Activated T-cell treated with anti-CD3 and anti-CD28 coated beads, Interleukin-2, amount 50 U/mL, for 48 hours (primary cell): ENCODE measurements at places on chromosomes 11 and 22.

GRCh38 chr11:26623076-26623659 is 51.1 kb upstream of the MUC15 start:
- no peak for DNase-seq

GRCh38 chr11:111360150-111361043 is 18.7 kb downstream of the POU2AF1 start:
- no peak for DNase-seq

DNA sequence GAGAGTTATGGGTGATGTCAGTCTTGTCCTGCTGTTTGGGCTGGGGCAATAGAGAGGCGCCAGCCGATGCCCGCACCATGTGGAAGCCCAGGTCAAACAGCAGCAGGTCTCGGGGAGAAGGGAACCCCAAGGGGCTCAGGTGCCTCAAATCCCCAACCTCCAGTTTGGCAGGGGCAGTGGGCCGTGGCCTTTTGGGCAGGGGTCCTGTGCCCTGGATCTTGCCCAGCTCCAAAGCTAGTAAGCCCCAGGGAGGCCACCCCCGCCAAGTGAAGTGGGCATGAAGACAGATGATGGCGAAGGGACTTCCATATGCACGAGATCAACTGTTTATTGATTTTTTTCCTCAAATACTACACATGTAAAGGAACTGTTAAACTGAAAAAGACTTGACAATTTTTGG is 12.4 kb upstream of the ARFGAP3 start:
- DNase-seq: no peak

- peak; percentile 71 for DNase-seq
Observed at GRCh38 chr11:2991452-2992233, 486 bp downstream of the NAP1L4 start.

DNA sequence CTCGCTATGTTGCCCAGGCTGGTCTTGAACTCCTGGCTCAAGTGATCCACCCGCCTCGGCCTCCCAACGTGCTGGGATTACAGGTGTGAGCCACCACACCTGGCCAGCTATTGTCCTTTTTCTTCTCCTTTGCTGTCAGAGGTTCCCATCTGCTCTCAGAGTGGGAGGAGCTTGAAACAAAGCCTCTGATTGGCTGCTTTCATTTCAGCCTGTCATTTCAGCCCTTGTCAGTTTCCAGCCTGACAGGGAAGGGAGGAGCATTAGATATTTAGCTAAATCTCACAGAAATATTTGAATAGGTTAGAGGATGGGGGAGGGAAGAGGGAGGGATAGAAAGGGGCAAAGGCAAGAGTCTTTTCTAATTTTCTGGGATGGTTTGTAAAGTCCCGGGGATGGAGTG is 8.7 kb downstream of the SLC22A6 start:
- DNase-seq: no peak

- no peak for DNase-seq
Observed at GRCh38 chr11:86575208-86575855, 97.1 kb downstream of the ME3 start.

- no peak for DNase-seq
Observed at GRCh38 chr11:120207512-120207911, 3.3 kb upstream of the OAF start.

GRCh38 chr22:22465782-22466181 is 42.8 kb downstream of the ZNF280B start:
- no peak for DNase-seq

- no peak for DNase-seq
Observed at GRCh38 chr11:12950670-12951069, 58.4 kb upstream of the RASSF10 start.

- DNase-seq: peak; percentile 23
Observed at GRCh38 chr11:69444381-69445130, 36.9 kb upstream of the LINC01488 start.

- DNase-seq: no peak
Observed at GRCh38 chr11:96162816-96163499, 180.0 kb downstream of the MAML2 start.

GRCh38 chr11:61541598-61541997 is 33.0 kb downstream of the LRRC10B start:
- DNase-seq: no peak

- peak; percentile 80 for DNase-seq
Observed at GRCh38 chr11:118435290-118435892, 901 bp upstream of the KMT2A start.

GRCh38 chr11:69721106-69721505 is 17.3 kb upstream of the FGF19 start:
- no peak for DNase-seq

- DNase-seq: no peak
Observed at GRCh38 chr11:45085646-45086501, 60.6 kb upstream of the PRDM11 start.

- no peak for DNase-seq
Observed at GRCh38 chr11:67644472-67645418, 5.2 kb upstream of the TBX10 start.

DNA sequence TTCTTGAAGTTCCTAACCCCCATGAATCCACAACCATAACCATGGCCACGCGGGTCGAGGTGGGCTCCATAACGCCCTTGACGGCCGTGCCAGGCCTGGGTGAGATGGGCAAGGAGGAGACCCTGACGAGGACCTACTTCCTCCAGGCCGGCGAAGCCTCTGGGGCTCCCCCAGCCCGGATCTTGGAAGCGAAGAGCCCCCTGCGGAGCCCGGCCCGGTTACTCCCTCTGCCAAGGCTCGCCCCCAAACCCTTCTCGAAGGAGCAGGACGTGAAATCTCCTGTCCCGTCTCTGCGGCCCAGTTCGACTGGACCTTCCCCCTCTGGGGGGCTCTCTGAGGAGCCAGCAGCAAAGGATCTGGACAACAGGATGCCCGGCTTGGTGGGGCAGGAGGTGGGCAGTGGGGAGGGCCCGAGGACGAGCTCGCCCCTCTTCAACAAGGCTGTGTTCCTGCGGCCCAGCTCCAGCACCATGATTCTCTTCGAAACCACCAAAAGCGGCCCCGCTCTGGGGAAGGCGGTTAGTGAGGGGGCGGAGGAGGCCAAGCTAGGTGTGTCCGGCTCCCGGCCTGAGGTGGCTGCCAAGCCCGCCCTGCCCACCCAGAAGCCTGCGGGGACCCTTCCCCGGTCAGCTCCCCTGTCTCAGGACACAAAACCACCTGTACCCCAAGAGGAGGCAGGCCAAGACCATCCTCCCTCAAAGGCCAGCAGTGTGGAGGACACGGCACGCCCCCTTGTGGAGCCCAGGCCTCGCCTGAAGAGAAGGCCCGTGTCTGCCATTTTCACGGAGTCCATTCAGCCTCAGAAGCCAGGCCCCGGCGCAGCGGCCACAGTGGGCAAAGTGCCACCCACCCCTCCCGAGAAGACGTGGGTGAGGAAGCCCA is 75.7 kb downstream of the KIAA1671 start:
- peak; percentile 41 for DNase-seq

- DNase-seq: no peak
Observed at GRCh38 chr11:130121445-130121978, 38.1 kb upstream of the ST14 start.

GRCh38 chr22:27475548-27475897 is 326.0 kb downstream of the MN1 start:
- no peak for DNase-seq

DNA sequence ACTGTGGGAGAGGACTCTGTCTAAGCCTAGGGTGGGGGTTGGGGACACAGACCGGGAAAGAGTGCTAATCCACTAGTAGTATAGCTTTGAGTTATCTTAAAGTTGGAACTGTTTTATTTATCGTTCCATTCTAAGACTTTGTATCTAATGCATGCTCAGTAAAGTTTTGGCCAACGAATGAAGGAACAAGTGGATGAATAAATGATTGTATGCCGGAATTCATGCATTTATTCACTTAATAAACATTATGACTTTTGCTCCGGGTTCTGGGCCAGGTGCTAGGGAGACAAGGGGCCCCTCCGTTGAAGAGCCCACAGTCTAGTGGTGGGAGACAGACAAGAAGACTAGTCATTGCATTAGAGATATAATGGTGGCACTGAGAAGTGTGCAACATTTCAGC is 645 bp downstream of the RNF121 start:
- DNase-seq: no peak

- DNase-seq: peak; percentile 10
Observed at GRCh38 chr11:2523821-2524391, 79.1 kb downstream of the KCNQ1 start.

GRCh38 chr22:17878186-17878694 is 104.0 kb upstream of the BID start:
- no peak for DNase-seq

GRCh38 chr22:22021162-22021750 is 38.7 kb upstream of the TOP3B start:
- no peak for DNase-seq

DNA sequence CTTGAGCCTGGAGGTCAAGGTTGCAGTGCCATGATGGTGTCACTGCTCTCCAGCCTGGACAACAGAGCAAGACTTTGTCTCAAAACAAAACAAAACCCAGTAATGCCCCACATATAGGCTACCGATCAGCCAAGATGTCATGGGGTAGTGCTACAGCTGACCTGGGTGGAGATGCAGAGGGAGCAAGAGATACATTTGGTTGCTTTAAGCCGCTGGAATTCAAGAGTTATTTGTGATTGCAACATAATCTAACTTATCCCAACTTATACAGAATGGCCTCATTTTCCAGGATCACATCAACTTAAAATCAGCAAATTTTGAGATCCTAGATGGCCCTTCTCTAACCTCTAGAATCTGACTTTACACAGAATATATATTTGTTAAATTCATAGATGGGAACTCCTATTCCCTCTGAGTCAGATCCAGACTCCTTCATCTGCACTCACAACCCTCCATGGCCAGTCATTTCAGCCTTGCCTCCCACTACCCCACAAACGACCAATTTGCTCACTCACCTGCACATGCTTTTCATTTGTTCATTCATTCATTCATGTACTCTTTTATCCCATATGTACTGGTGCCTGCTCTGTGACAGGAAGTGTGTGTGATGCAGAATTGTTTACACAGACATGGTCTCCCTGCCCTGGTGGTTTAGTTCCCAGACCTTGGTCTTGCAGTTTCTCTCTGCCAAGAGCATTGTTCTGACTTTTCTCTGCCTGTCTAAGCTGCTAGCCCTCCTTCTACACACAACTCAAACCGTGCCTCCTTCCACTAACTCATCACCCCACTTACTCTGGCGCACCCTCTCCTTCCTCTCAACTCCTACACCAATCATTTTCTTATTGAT is 24.1 kb upstream of the APLNR start:
- DNase-seq: no peak

- DNase-seq: no peak
Observed at GRCh38 chr22:23523713-23524112, 56.4 kb downstream of the IGLL1 start.

DNA sequence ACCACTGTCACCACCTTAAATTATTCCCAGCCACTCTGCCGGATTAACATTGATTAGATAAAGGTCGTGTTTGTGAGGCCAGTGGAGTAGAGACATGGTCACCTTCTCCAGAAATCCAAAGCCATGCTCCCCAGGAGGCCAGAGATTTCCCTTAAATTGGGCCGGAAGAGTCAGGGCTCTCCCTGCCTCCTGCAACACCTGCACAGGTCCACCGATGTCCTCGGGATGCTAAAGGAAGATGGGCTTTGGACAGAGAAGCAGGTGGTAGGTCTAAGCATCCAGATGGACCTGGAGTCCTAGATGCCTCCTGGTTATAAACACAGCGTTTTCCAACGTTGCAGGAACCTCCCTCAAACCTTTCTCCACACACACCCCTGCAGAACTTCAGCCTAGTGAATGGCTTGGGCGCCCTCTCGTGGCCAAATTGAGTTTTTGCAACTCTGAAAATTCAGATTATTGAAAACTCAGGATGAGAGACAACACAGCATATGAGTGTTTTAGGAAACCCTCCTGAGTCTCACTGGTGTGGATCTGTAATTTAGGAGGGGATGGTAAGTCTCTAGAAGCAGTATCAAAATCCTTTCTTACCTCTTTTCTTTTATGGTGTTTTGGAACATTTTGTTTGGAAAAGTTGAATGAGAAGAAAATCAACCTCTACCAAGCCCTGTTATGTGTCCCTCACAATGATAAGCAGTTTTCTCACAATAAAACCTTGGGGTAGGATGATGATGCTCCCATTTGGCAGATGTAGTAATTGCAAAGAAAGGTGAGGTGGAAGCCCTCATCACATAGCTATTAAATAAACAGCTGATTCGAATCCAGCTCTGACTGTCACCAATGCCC is 109.6 kb downstream of the RRAS2 start:
- DNase-seq: peak; percentile 74

GRCh38 chr11:84022201-84022600 is 736.0 kb upstream of the CCDC90B start:
- DNase-seq: no peak

DNA sequence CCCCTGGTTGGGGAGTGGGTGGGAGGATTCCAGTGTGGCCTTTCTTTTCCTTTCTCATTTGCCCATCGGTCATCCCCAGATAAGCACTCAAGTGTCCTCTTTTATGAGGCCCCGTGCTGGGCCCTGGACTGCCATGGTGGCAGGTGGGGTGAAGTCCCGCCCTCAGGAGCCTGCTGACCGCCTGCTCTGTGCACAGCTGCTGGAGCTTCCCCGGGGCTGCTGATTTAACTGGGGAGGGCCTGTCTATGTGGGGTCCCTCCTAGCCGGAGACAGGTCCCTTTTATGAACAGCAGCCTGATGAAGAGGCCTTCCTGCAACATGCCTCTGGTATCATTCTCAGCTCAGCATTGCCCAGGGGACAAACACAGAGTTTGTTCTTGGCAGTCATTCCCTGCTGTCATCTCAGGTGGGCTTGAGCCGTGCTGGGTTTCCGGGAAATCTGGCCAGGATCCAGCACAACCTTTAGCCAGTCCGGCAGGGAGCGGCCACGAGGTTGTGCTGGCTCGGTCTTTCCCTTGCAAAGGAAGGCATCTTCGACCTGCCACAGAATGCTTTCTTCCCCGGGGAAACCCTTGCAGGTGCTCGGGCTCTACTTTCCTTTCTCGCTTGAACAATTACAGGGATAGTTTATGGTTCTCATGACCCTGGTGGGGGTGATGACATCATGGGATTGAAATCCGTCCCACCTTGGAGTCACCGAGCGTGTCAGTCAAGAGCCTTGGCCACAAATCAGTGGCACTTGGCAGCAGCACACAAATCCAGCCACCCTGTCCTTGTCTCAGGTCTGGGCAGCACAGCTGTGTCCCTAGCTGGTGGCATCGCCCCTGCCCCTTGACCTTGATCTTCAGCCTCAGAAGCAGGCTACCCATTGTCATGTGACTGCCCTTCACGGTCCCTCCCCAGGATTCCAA is 20.1 kb downstream of the ST14 start:
- DNase-seq: no peak
